ENCODE measurements at places on chromosomes 7 and 10. TPM values are rescaled to one million over a fixed set of nuclear protein-coding genes. Genes with fewer than 3 reads are reported as not detected.

Gene OPN1SW
- polyA plus RNA-seq, result not detected

Gene IFIT1
- polyA plus RNA-seq, result 0.50 TPM

GRCh38 chr10:124598773-124599587, 137.4 kb downstream of the LHPP start:
- no peak for DNase-seq

GRCh38 chr10:89992575-89992974, 291.2 kb downstream of the KIF20B start:
- DNase-seq, result no peak

- no peak for DNase-seq
These were observed 20.0 kb downstream of the STRIP2 start for GRCh38 chr7:129454249-129454551.

DNA sequence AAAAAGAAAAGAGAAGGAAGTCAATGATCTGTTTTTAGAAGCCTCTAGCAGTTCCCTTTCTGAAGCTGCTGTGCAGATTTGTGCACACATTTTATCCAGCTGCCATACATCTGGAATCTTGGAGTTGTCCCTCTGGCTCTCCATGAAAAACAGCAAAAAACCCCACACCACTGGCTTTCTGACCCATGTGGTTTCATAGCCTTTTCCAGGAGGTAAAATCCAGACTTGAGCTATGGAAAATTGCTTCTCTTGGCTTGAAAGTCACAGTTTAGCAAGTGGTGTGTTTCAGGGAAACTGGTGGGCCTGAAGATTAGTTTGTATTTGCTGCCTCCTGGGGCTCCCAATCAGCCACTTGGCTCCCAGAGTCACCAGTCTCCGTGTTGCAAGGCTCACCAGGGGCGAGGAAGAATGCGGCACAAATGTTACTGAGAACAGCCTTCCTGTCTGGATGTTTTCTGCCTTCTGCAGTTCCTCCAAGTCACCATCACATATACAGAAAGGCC, 50.1 kb upstream of the ADRB1 start:
- no peak for DNase-seq

DNA sequence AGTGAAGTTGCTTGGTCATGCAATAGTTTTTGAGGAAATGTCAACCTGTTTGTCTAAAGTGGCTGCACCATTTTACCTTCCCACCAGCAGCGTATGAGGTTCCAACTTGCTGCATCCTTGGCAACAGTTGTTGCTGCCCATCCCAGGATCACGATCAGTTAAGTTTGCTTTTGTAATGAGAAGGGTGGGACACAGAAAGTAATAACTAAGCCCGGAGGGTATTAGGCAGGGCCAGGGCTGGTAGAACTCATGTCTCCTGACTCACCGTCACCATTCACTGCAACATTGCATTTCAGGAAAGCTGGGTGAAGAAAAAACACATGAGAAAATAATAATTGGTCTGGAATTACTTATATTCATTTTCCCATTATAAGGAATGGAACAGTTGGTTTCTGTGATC, 25.4 kb downstream of the CELF2 start:
- no peak for DNase-seq

DNA sequence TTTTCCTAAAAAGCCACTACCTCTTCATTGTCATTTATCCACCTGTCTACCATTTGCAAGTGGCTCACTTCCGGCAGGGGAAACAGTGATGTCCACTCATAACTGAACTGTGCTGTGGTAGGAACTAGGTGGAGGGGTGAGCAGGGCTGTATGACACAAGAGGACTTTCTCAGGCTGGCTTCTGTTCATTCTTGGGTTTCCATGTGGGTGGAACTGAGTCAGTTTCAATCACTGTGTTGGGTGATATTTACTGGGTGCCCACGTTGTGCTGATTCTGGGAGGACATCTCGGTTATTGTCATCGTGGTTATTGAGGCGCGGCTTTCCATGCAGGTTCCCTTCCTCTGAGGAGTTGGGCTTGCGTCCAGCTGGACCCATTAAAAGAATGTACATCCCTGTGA, 38.8 kb downstream of the RAMP3 start:
- DNase-seq, result no peak

DNA sequence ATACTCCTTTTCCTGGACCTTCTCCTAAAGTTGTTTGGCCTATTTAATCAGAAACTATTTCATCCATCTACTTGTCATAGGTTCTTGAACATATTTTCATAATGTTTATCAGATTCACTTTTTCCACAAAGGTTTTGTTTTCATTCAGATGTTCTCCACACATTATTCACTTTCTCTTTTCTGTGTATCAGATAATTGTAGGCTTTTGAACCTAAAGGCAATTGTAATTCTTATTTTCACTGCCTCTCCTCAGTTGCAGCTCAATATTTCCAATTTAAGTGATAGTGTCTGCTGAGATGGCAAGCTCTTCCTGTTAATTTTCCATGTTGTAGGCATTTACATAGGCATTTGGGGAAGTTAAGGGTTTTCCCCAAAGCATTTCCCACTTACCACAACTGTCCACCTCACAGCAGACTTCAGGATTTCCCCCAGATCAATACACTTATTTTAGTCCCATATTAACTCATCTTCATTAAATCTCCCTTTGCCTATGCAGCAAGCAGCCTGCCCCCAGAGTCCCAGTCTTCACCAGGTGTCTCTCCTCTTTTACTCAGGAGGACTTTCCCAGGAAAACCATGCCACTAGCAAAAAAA, 12.3 kb upstream of the IKZF1 start:
- DNase-seq, result peak; percentile 5

Gene OR2A5
- not detected for polyA plus RNA-seq

- DNase-seq, result no peak
These were observed 10.9 kb downstream of the RPEL1 start for GRCh38 chr10:103256613-103257012.

Gene CTAGE4
- 0.12 TPM for polyA plus RNA-seq

DNA sequence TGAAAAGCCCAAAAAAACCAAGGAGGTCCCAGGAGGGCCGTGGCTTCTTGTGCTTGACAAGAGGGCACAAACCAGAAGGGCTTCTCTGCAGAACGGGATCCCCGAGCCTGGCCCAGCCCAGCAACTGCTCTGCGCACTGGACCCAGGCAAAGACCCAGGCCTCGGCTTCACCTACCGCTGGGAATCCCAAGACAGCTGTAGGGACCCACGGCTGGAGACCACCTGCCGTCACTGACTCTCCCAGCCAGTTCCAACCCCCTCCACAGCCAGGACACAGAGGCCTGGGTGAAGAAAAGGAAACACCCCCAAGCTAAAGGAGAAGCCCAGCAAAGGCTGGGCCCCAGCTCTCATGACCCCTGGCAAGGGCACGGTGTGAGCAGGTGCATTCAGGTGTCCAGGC, 24.3 kb downstream of the PDGFA start:
- DNase-seq, result no peak

Gene SDK1
- polyA plus RNA-seq, result 0.73 TPM

- peak; percentile 69 for DNase-seq
These were observed 47.8 kb downstream of the CPEB3 start for GRCh38 chr10:92242910-92243671.

Gene LIPK
- not detected for polyA plus RNA-seq

Gene GRIFIN
- not detected for polyA plus RNA-seq

Gene ZNF786
- polyA plus RNA-seq, result 6.4 TPM
